ENCODE measurements at places on chromosomes 13 and 19.
A peak's percentile ranks its signal among the peaks of the same experiment; 100 is the strongest.

- DNase-seq, result no peak
Observed at GRCh38 chr19:13764101-13764807, at the start of gene MRI1. Gene MRI1 (plus strand): TSS chr19:13764522. CDS start chr19:13764589, 67 bp downstream.

GRCh38 chr19:55119053-55119452 lies 1.6 kb upstream of the PPP1R12C start:
- DNase-seq, result no peak

DNA sequence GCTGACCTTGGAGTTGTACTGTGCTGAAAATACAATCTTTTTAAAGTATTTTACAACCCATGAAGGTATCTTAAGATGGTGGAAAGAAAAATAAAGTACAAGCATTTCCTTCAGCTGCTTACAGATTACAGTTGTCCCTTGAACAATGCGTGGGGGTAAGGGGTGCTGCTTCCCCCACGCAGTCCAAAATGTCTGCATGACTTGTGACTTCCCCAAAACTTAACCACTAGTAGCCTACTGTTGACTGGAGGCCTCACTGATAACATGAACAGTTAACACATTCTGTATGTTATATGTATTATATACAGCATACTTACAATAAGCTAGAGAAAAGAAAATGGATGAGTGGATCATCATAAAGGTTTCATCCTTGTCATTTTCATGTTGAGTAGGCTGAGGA lies 45.3 kb upstream of the ZNF599 start:
- DNase-seq, result no peak

GRCh38 chr13:98509271-98510155 lies 67.4 kb downstream of the STK24 start:
- DNase-seq, result peak; percentile 52

DNA sequence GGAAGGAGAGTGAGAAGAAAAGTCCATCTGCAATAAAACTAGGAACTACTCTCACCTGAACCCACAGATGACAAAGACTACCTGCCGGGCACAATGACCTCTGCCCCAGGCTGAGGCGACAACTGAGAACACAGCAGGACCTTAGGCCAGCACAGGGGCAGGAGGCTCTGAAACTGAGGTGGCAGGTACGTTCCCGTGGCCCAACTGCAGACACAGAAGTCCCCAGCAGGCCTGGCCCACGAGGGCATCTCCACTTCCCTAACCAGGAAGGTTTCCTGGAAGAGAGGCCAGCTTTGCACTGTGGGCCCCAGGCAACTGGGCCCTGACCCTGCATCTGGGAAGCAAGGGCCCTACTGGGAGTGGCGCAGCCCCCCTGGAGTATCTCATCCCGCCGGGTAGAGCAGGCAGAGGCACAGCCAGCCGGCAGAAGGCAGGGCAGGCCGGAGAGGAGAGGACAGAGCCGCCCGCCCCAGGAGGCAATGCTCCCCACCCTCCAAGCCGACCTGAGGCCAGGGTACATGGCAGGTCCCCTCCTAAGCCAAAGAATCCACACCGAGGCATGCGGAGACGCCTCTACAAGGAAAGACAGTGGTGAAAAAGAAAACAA lies 32.7 kb downstream of the STK24 start:
- DNase-seq, result no peak

- DNase-seq, result no peak
Observed at GRCh38 chr13:43229506-43229905, 206.1 kb downstream of the DNAJC15 start.

DNA sequence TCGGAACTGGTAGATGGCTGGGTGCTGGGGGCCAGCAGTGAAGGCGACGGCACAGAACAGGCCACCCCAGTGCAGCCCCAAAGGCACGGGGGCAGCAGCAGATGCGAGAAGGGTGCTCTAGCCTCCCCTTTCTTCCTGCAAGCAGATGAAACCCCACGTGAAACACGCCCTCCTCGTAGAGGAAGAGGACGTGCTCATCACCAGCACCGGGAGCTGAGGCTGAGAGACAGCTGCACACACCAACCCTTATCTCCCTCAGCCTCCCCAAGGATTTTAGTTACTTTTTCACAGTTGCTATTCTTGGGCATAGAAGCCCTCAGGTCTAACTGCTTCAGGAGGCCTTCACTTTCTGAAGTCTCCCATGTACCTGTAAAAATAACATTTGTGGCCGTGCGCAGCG lies 11.9 kb downstream of the ZNF787 start:
- DNase-seq, result no peak

GRCh38 chr19:35531291-35531690 lies 2.0 kb upstream of the GAPDHS start:
- no peak for DNase-seq

GRCh38 chr19:18091217-18091608 lies 4.5 kb upstream of the IL12RB1 start:
- DNase-seq, result no peak

DNA sequence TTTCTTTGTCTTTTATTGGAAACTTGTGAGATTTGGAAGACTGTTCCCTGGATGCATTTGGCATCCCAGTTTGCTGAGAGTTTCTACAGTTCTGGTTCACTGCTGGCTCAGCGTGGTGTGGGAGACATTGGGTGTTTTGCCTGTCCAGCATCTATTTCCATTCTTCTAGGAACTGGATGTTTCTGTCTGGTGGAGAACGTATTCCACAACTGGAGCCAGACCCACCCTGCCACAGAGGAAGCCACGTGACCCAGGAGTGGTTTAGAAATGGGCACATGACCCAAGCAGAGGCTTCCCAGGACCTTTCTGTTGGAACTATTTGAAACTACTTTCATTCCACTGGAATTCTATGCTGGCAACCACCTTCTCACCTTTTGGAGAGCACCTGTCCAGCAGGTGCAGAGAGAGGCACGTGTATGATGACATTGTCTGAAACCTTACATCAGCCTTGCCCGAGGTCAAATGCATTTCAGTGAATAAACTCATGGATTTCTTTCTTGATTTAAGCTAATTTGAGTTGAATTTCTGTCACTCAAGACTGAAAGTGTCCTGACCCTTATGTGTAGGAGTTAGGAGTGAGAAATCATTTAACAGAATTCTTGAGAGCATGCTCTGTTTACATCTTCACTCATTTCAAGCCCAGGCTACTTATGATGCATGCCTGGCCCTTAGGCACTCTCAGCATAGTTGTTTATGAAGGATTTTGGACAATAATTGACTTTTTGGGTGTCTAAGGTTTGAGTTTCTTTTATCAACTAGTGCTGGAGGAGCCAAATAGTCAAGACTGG lies 121.8 kb downstream of the AKAP11 start:
- DNase-seq, result no peak

- DNase-seq, result no peak
Observed at GRCh38 chr19:1467490-1468273, 11.3 kb downstream of the C19orf25 start.

GRCh38 chr13:50170447-50171037 lies 155.3 kb downstream of the KCNRG start:
- no peak for DNase-seq

- DNase-seq, result peak; percentile 35
Observed at GRCh38 chr13:67048821-67049150, 181.3 kb downstream of the PCDH9 start.

DNA sequence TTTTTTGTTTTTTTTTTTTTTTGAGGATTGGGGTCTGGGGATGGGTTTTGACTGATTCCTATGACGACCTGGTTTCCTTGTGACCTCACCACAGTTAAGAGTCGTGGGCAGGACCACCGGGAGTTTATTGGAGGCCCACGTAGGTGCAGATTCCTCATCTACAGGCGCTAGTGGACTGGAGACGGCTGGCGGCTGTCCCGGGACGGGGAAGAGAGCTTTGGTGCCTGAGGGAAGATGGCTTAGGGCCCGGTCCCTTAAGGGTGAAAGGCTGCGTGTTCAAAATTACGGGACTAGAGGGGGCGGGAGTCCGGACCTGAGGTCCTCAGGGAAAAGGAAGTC lies 682 bp upstream of the TEAD2 start:
- no peak for DNase-seq

DNA sequence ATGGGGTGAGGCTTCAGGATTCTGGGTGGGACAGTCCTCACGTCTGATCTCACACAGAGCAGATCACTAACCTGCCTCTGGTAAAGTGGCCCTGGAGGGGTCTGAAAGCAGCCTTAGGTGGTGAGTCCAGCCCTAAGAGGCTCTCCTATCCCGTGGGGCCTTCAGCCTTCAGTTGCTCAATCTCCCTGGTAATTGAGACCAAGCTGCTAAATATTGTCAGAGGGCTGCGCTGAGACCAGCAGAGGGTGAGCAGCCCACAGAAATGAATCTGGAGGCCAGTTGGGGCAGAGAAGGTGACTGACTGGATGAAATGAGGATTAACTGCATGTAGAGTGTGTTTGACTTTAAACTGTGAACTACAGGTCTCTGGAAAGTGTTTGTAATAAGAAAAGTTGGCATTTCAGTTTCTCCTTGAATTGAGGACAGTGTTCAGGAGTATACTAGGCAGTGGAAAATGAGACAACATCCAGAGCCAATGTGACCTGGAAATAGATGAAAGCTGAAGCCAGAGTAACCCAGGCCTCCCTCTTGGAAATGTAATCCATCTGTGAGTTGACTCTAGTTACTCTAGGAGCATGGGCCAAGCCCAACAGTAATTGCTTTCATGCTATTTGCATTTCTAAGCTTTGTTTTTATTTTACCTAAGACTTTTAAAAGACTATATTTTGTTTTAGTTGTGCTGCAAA lies 14.3 kb upstream of the HSPH1 start:
- DNase-seq, result no peak

DNA sequence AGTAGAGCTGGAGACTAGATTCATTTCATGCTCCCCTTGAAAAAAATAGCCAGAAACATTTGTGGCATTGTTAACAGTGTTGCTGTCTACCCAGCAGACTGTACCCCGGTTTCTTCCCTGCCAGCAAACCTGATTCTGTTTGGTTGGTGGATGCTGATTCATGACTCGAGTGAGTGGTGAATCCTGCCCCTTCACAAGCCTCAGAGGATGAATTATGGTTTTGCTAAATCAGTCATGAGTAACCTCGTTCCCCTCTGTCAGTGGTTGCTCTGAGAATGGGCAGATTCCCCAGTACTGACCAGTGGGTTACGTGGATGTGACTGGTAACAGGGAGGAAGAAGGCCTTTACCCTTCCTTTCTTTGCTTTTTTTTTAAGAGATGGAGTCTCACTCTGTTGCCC lies 10.1 kb downstream of the NLRP12 start:
- DNase-seq, result no peak

GRCh38 chr19:16698914-16699313 lies 20.7 kb upstream of the NWD1 start:
- no peak for DNase-seq

- DNase-seq, result no peak
Observed at GRCh38 chr19:49154279-49154678, 917 bp downstream of the HRC start.

GRCh38 chr19:2574971-2575630 lies 99.2 kb downstream of the GADD45B start:
- no peak for DNase-seq

- no peak for DNase-seq
Observed at GRCh38 chr19:13861392-13861713, 15.6 kb upstream of the NANOS3 start.

- DNase-seq, result no peak
Observed at GRCh38 chr13:77506874-77507273, 28.6 kb upstream of the SCEL start.

DNA sequence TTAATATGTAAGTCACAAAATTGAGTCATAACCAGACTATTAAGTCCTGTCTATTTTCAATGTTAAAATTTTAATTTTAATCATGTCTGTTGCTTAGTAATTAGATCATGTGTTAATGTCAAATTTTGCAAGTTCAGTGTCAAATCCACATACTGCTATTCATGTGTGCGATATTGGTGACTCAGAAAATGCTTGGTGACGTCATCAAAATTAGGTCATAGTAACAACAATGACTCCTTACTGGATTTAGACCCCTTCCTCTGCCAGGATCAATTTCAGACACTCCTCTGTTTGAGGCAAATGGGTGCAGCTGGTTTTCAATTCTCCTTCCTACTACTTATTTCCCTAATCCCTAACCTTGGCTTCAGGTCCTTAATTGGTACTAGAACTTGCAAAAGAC lies 1394.3 kb upstream of the SLC10A2 start:
- DNase-seq, result no peak

- peak; percentile 35 for DNase-seq
Observed at GRCh38 chr13:66994097-66994496, 236.0 kb downstream of the PCDH9 start.

GRCh38 chr13:49998714-49999624 lies 2.1 kb downstream of the TRIM13 start:
- DNase-seq, result no peak

- no peak for DNase-seq
Observed at GRCh38 chr13:70523622-70524021, 415.4 kb upstream of the KLHL1 start.

DNA sequence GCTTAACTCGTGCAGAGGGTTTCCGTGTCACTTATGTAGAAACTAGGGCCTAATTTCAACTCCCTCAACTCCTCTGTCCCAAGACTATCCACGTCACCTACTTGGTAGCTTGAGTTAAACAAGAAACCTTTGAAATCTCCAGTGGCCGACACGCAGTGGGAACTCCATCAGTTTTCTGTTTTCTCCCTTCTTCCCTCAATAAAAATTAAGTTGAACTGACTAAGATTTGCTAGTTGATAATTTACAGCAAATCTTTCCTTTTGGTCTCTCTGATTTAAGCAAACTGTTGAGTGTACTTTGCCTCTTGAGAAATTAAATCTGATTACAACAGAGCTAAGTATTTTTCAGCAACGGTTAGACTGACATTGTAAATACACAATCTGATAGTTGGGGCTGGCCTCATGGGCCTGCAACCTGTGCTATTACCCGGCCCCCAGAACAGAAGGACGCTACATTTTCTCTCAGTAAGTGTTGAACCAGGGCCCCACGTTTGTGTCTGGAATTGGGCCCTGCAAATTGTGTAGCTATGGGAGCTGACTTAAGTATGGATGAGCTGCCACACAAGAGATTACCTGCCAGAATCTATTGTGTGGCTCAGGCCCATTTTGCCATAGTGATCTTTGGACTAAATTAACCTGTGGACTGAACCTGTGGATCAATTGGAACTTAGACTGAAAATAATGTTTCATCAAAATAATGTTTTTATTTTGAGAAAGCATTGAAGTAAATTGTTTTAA lies 708 bp upstream of the ESD start:
- peak; percentile 14 for DNase-seq

DNA sequence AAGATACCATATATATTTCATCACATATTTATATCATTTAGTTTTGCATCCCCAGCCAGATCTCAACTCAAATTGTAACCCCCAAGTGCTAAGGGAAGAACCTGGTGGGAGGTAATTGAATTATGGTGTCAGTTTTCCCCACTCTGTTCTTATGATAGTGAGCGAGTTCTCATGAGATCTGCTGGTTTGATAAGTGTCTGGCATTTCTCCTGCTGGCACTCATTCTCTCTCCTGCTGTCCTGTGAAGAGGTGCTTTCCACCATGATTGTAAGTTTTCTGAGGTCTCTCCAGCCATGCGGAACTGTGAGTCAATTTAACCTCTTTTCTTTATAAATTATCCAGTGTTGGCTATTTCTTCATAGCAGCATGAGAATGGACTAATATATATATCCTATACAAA lies 462.5 kb upstream of the SLITRK5 start:
- DNase-seq, result no peak

- no peak for DNase-seq
Observed at GRCh38 chr19:10686661-10687517, 14.3 kb upstream of the QTRT1 start.

DNA sequence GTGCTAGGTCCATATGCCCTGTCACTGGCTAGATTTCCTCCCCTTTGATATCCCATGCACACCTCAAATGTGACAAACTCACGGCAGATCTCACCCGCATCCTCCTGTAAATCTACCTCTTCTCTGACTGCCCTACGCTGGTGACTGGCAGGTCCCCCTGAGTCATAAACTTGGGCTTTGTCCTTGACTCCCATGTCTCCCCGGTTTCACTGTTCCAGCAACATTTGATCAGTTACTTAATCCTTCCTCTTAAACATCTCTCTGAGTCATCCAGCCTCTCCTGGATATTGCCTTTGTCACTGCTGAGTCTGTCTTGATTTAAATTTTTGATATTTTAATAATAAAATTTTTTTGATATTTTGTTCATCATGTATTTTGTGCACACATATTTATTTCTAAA lies 26.5 kb downstream of the FAM216B start:
- DNase-seq, result no peak
